ENCODE measurements at places on chromosomes 12 and 14.

- no peak for DNase-seq
- no peak overlapping the region for H3K27ac ChIP-seq
- H3K27me3 ChIP-seq: peaks cover 16% of the 10 kb centered on the region
- H3K4me1 ChIP-seq: no peaks in the 10 kb centered on the region
- no peak overlapping the region for H3K4me3 ChIP-seq
Observed at GRCh38 chr12:5155866-5156265, 112.2 kb downstream of the KCNA5 start.

GRCh38 chr14:84792722-84793410 lies 737.1 kb upstream of the FLRT2 start:
- H3K4me1 ChIP-seq: no peaks in the 10 kb centered on the region
- H3K27ac ChIP-seq: no peak overlapping the region

- peaks cover 1% of the 10 kb centered on the region for H3K27me3 ChIP-seq
- no peak overlapping the region for H3K27ac ChIP-seq
- no peak overlapping the region for H3K4me3 ChIP-seq
- no peak for DNase-seq
- H3K4me1 ChIP-seq: peaks cover 2% of the 10 kb centered on the region
Observed at GRCh38 chr12:28866296-28866695, 282.8 kb upstream of the FAR2 start.

GRCh38 chr14:68925373-68925772 lies 53.7 kb downstream of the ACTN1 start:
- peaks cover 96% of the 10 kb centered on the region for H3K4me1 ChIP-seq
- no peaks in the 10 kb centered on the region for H3K27me3 ChIP-seq
- H3K4me3 ChIP-seq: no peak overlapping the region
- peaks cover 59% of the 10 kb centered on the region for H3K36me3 ChIP-seq
